ENCODE measurements at places on chromosomes 7 and 10. TPM values are rescaled to one million over a fixed set of nuclear protein-coding genes. Genes with fewer than 3 reads are reported as not detected.

DNA sequence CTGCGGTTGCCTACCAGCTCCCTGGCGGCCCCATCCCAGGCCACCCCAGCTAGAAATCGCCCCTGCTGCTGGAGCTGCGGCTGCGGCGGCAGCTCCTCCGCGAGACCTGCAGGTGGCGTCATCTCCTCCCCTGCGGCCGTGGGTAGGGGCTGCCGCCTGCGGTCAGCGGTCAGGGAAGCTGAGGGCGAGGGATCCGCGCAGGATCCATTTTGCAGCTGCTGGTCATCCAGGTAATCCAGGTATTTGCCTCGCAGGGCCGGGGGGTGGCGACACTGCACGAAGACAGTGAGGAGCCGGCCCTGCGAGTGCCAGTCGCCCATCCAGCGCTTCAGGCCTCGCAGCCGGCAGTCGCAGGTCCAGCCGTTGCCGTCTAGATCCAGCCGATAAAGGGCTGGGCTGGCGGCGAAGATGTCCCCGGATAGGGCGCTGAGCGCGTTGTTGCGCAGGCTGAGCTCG, 1.5 kb downstream of the TRIL start:
- DNase-seq, result peak; percentile 90

DNA sequence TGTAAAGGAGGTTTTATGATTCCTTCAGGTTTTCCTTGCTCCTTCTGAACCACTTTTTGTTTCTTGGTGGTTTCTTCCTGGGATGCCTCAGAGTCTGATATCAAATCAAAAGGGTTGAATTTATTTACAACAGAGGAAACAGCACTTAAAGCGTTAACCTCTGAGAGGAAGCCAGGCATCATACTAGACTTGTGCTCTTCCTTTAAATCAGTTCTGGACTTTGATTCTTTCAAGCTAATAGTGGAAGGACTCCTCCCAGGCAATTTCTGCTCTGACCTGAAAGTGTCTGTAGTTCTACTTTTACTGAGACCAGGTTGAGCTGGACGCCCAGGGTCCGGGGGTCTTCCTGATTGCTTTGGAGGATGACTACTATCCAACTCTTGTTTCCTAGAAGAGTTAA, 6.7 kb downstream of the PCLO start:
- DNase-seq, result no peak

Gene C10orf95
- 0.22 TPM for total RNA-seq

GRCh38 chr10:58704226-58704625, 191.6 kb downstream of the BICC1 start:
- DNase-seq, result no peak

GRCh38 chr7:80472491-80473200, 39.2 kb downstream of the GNAT3 start:
- DNase-seq, result no peak

Gene LRRC4
- 6.5 TPM for total RNA-seq

DNA sequence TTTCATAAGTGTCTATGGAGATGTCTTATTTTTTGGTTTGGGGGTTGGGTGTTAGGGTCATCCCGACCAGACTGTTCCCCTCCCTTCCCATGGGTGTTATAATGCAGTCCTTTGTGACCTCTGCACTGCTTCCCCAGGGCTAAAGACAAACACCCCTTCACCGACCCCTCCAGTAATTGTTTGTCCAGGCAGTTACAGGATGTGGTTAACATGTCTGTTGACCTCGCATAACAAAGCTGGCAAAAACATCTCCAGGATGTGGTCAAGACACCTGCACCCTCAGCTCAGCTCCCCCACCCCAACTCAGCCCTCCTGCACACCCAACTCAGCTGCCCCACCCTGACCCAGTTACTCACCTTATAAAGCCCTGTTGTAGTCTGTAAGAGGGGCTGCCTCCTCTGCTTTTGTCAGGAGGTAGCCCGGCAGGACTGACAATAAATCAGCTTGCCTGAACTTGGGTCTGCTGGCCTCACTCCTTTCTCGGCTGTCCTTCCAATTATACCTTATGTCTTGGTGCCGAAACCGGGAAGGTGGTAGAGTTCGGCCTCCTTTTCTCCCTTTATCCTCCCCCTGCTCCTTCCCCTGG, 102.2 kb downstream of the ZNF92 start:
- no peak for DNase-seq

DNA sequence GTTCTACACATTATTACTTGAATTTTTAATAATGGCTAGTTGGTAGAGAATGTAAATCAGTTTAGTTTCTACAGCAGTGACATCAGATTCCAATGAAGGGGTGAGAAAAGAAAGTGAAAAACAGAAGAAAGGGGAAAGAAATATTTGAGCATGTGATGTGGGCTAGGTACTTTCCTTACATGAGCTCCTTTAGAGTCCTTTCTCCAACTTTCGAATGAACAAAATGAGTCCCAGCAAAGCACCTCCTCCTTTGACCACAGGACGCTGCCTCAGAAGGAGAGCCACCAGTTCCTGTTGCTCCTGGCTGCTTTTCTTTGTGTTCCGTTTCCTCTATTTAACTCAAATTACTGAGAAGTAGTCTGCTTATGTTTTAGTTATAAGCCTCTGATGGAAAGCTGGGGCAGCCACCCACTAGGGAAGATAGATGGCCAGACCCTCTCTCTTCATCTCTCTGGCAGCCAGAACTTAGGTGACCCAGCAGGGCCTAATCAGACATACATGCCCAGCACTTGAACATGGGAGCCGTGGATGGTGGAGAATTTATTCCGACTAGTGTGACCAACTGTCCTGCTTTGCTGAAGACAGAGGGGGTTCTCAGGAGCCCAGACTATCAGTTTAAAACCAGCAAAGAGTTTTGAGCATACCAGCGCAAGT, 82.4 kb upstream of the NME8 start:
- no peak for DNase-seq

Gene CALCR
- total RNA-seq, result 0.51 TPM

Gene GPNMB
- 183 TPM for total RNA-seq

Gene ITGB8
- total RNA-seq, result 6.1 TPM

- no peak for DNase-seq
Observed at GRCh38 chr7:23043441-23043840, 29.5 kb upstream of the HYCC1 start.

- no peak for DNase-seq
Observed at GRCh38 chr10:101495324-101495925, 92.6 kb downstream of the POLL start.

DNA sequence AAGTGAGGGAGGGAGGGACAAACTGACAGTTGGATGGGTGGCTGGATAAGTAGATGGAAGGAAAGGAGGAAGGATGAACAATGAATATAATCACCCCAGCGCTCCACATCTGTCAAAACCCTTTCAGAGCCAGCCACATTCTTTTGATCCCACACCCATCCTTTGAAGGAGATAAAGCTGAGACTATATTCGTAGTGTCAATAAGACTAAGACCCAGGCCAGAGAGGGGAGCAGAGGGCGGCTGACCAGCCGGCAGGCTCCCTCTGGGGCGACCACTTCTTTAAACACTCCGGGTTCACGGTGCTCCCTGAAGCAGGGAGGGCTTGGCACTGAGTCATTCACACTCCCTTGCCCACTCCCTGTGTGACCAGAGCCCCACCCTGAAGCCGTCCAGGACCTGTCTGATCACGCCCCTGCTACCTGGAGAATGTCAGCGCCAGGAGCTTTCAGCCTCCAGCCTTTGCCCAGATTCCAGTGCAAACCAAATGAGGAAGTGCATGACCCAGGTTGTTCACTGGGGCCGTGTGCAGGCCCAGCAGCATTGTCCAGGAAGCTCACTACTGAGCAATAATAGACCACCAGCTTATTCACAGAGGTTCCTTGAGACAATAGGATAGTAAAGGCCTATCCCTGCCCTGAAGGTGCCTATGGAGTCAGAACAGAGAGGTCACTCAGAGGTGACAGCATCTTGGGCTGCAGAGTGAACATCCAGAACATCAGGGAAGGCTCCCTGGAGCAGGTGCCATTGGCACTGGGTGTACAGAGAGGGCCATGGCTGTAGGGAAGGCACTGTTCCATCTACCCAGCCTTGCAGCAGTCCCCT, 34.4 kb downstream of the UNC5B start:
- no peak for DNase-seq

DNA sequence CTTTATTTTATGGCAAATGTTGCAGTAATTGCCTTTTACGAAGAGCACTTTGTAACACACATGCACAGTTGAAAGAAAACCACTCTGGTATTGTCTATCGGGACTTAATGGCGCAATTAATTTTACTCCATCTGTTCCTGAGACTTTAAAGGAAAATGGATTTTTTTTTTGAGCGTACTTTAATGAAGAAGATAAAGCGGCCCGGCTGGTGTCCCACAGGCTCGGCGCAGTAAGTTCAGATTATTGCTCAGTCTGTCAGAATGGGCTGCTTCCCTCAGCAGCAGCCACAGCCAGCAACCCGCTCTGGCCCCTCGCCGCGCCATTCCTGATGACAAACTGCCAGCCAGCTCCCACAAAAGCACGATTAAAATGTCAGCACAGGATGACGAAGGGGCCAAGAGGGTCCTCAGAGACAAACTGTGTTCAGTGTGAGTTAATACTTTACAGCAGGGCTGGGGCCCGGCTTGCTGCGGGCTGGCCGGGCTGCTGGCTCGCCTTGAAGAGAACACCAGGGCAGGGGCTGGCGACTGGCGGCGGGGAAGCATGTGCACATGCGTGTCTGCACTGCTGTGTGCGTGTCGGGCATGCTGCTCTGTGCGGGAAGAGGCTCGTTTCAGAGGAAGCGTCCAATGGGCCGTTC, 501.0 kb upstream of the GALNT17 start:
- no peak for DNase-seq

GRCh38 chr10:25405871-25406270, 231.1 kb downstream of the GPR158 start:
- no peak for DNase-seq

GRCh38 chr10:130935897-130936550, 375.5 kb downstream of the TCERG1L start:
- no peak for DNase-seq

- DNase-seq, result no peak
Observed at GRCh38 chr7:46468753-46469356, 547.8 kb upstream of the IGFBP3 start.

Gene MINDY4
- 6.8 TPM for total RNA-seq

Gene ALOX5
- 36.8 TPM for total RNA-seq

DNA sequence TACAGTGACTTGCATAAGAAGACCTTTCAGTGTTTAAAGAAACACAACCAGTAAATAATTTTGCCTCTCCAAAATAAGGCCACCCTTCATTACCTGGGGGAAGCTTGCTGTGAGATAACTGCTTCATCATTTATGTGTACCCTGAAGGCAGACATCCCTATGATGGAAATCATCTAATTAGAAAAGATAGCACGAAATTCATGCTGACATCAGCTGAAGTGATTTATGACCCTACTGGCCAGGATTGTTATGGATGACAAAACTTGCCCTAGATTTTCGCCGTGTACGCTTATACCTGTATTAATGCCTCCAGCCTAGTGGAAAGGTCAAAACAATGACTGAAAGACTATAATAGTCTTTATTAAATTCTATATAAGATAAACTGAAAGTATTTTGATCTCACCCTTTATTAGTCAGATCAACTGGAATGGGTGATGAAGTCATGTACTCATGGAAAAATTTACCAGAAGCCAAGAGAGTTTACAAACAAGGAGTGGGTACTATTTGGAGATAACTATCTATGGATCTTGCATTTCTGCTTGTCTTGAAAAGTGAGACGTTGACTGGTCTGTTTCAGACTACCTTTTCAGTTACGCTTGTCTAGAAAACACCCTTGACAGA, 114.2 kb downstream of the PPP1R3A start:
- no peak for DNase-seq

GRCh38 chr7:84614821-84615501, 420.4 kb upstream of the SEMA3A start:
- no peak for DNase-seq

Gene TUBB8
- not detected for total RNA-seq

Gene HHEX
- 6.8 TPM for total RNA-seq

GRCh38 chr10:82267014-82267413, 392.0 kb downstream of the NRG3 start:
- no peak for DNase-seq

DNA sequence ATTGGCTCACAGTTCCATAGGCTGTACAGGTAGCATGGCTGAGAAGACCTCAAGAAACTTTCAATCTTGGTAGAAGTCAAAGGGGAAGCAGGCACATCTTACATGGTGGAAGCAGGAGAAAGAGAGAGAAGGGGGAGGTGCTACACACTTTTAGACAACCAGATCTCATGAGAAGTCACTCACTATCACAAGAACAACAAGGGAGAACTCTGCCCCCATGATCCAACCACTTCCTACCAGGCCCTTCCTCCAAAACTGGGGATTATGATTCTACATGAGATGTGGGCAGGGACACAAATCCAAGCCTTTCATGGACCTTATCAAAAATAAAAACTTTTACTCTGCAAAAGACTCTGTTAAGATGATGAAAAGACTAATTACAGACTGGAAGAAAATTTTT, 183.2 kb upstream of the TRIM24 start:
- no peak for DNase-seq

Gene OR6V1
- not detected for total RNA-seq
